GM23248 (cell line): ENCODE measurements at places on chromosomes 3 and 15. TPM values are rescaled to one million over a fixed set of nuclear protein-coding genes. Genes with fewer than 3 reads are reported as not detected.
A peak's percentile ranks its signal among the peaks of the same experiment; 100 is the strongest.

DNA sequence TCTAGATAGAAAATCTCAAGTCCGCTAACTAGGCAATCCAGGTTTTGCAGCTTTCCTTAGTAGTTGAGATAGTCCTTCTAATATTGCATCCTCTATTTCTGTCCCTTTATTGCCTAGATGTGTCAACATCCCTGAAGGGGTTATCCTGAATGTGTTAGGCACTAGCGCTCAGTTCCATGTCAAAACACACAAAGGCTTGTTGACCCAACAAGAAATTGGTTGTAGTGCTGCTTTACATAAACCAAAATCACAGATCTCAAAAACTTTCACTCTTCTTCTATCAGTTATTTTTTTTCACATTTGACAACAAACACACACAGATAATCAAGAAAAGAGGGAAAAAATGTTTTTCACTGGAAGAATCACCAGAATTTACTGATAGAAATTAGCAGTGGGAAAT, 51.4 kb upstream of the SOX2 start:
- no peak for DNase-seq
- no peaks in the 10 kb centered on the region for H3K36me3 ChIP-seq
- no peaks in the 10 kb centered on the region for H3K27me3 ChIP-seq
- H3K27ac ChIP-seq: no peak overlapping the region
- no peaks in the 10 kb centered on the region for H3K4me1 ChIP-seq
- H3K4me3 ChIP-seq: no peak overlapping the region

DNA sequence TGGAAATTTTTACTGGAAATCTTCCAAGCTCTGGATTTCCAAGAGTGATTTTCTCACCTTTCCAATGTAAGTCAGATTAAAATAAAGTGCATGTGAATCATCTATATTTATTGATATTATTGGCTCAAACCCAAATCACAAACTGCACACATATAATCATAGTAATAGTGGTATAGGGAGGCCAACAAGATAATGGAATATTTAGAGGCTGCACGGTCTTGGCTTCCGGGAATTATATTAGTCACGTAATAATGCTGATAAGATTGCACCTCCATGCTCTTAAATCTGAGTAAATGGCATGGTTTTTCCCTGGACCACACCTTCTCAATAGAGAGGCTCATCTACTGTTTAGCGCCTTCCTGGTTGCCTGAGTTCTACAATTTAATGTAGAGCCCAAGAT, 567.1 kb upstream of the NR2F2 start:
- H3K27me3 ChIP-seq: no peaks in the 10 kb centered on the region
- no peak for DNase-seq
- no peak overlapping the region for H3K4me3 ChIP-seq
- H3K27ac ChIP-seq: no peak overlapping the region
- H3K4me1 ChIP-seq: no peaks in the 10 kb centered on the region

GRCh38 chr3:71285086-71285485, 298.4 kb downstream of the FOXP1 start:
- no peaks in the 10 kb centered on the region for H3K36me3 ChIP-seq
- no peak for DNase-seq
- H3K4me1 ChIP-seq: 0 out of 2 replicates have a peak, but pooled peaks cover 4% of the 10 kb centered on the region

GRCh38 chr3:152071924-152072323, 196.8 kb upstream of the MBNL1 start:
- H3K36me3 ChIP-seq: no peaks in the 10 kb centered on the region
- peak; percentile 78 for DNase-seq
- no peak overlapping the region for H3K4me3 ChIP-seq
- peaks cover 11% of the 10 kb centered on the region for H3K4me1 ChIP-seq
- no peaks in the 10 kb centered on the region for H3K27me3 ChIP-seq
- no peak overlapping the region for H3K27ac ChIP-seq

DNA sequence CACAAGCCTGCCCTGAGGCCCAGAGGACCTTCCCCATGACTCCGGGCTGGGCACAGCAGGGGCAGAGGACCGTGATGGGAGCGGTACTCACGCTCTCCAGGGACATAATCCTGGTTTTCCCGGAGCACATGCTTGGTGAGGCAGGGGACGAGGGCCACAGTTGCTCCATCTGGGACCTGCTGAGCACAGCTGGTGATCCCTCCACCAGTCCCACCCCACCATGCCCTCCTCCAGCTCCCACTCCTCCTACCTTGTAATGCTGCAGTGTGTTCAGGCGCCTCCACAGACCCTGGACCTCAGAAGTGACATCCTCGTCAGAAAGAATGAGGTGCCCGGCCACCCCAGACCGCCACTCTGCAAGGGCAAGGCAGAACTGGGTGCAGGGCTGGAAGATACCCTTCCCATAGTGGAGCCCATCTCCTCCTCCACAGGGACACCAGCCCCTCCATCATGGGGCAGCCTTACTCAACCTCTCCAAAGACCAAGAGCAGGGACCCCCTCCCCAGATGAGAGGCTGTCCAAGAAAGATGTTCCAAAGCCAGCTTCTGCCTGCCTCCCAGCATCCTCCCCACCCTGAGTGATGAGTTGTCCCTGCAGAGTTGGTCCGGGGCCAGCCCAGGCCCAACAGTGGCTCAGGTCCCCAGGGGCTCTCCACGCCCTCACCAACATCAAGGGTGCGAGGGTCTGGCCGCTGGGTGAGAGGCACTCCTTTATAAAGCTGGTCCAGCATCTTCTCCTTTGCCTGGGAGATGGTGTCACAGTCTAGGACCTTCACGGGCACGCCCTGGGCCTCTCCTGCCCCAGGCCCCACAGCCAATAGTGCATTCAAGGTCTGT, 19.5 kb downstream of the PLXNB1 start:
- no peaks in the 10 kb centered on the region for H3K4me1 ChIP-seq
- DNase-seq: no peak
- H3K27ac ChIP-seq: no peak overlapping the region
- no peaks in the 10 kb centered on the region for H3K27me3 ChIP-seq
- no peaks in the 10 kb centered on the region for H3K36me3 ChIP-seq
- H3K4me3 ChIP-seq: no peak overlapping the region

AMIGO3 gene
- total RNA-seq: 3.2 TPM in 1 of 2 replicates, not detected in the other

DNA sequence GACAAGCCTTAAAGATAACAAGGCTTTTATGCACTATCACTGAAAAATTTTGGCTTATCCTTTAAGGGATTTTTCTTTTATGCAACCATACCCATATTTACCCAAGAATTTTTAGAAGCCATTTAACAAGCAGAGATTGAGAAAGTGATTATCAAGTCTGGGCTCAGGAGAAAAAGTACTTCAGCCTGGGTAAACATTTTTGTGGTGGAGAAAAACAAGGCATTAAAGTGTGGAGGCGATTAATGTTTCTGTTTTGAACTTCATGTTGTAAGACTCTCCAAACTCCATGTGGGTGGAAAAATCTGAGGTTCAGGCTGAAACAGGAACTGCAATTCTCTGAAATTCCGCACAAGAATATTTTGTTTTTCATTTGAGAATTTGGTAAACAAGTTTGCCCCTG, 260.4 kb upstream of the KCNMB2 start:
- no peaks in the 10 kb centered on the region for H3K27me3 ChIP-seq
- H3K4me1 ChIP-seq: no peaks in the 10 kb centered on the region
- H3K27ac ChIP-seq: no peak overlapping the region
- no peak overlapping the region for H3K4me3 ChIP-seq

GOLGA6A gene
- total RNA-seq: not detected in 2 replicates
